ENCODE measurements at places on chromosomes 1 and 21.

DNA sequence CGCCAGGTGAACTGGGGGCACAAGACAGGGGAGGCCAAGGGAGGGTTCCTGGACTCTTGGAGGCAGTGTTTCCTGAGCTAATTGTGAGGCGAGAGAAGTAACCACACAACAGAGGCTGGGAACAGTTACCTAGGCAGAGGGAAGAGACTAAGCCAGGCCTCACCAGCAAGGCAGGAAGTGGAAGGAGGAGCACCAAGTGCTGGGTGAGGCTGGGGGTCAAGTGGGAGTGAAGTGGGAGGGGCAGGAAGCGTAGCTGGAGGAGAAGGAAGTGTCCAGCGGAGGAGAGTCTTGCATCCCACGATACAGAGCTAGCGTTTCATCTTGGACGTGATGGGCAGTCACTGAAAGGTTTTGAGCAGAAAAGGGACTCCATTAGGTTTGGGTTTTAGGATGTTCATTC lies 48.3 kb upstream of the CAPZB start:
- no peak for DNase-seq

GRCh38 chr1:163472651-163473248 lies 151.0 kb downstream of the NUF2 start:
- DNase-seq = no peak

- peak; percentile 46 for DNase-seq
Observed at GRCh38 chr1:94095744-94096469, 25.0 kb downstream of the ABCA4 start.

DNA sequence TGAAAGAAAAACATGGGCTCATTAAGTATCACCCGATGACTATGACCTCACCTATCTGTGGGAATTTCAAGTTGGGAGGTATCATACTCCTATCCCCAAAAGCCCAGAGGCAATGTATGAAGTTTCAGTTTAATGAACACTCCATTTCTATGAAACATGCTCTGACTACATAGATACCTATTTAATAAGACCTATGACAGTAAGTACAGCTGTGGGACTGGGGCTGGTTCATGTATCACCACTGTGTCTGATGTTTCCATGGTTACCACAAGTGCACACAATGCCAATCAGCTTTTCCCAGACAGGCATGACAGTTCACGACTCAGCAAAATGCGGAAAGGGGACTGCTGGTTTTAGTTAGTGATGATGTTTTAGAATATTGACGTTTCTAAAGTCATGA lies 167.7 kb downstream of the SIPA1L2 start:
- DNase-seq = no peak

GRCh38 chr1:37149296-37149695 lies 115.0 kb upstream of the GRIK3 start:
- no peak for DNase-seq

DNA sequence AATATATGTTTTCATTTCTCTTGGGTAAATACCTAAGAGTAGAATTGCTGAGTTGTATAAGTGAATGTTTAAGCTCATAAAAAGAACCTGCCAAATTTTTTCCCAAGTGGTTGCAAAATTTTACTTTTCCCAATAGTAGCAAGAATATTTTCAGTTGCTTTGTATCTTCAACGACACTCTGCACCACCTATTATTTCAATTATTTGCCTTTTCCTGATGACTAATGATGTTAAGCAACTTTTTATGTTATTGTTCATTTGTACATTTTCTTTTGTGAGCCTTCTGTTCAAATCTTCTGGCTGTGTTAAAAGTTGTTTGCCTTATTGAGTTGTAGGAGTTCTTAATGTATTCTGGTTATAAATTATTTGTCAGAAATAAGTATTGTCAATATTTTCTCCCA lies 299.1 kb upstream of the NRIP1 start:
- DNase-seq = peak; percentile 82

- no peak for DNase-seq
Observed at GRCh38 chr1:193339401-193339800, 153.0 kb upstream of the B3GALT2 start.

DNA sequence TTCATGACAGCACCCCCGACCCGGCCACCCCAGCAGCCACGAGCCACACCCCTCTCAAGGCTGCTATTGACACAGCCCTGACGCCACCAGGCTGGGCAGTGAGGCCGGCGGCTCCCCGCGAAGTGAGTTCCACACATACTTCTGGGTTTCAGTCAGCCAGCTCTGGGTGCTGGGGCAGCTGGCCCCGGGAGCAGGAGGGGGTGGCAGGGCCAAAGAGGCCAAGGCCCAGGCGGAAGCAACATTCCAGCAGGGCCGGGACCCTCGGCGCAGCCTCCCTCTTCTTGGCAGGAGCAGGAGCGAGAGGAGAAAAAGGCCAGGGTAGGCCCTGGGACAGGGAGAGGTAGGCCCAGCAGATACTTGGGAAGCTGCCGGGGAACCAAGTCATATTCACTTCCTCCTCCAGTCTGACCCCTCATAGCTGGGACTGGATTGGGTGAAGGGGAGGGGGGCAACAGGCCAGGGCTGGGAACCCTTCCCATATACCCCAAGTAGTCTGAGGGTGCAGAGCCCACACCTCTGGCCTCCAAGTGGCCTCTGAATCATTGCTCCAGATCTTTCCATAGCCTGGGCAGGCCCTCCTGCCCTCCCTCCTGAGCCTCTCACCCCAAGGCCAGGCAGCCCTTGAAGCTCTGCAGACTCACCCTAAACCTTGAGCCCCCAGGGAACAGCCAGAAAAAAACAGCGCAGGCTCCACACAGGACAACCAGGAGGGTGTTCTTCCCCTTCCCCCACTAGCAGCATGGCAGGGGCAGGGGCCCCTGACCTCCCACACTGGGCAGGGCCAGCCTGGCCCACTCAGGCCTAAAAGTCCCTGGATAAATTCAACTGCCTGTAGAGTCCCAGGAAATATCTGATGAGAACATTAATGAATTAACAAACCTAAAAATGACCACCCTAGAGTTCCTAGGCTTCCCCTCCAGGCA lies 5.7 kb downstream of the HSPG2 start:
- DNase-seq = peak; percentile 89

- peak; percentile 35 for DNase-seq
Observed at GRCh38 chr1:84299536-84300170, 1.9 kb upstream of the SAMD13 start.

GRCh38 chr1:183877053-183877720 lies 72.3 kb downstream of the RGL1 start:
- peak; percentile 89 for DNase-seq

GRCh38 chr1:197807216-197807615 lies 31.9 kb upstream of the DENND1B start:
- DNase-seq = no peak

DNA sequence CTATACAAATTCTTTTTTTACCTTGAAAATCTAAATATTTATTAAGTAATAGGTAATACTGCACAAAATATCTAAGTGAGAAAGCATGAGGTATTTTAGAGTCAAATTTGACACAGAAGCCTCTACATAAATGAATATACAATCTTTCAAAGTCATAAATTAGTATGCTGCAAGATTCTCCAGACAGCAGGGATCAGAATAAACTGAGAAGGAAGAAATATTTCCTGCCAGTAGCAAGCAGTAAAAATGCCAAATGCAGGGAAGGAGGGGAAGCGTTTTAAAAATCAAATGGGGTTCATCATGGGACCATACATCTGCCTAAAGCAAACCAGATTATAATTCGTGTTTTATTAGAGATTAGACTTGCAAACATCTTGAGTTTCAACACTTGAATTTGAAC lies 18.9 kb downstream of the COLGALT2 start:
- no peak for DNase-seq

DNA sequence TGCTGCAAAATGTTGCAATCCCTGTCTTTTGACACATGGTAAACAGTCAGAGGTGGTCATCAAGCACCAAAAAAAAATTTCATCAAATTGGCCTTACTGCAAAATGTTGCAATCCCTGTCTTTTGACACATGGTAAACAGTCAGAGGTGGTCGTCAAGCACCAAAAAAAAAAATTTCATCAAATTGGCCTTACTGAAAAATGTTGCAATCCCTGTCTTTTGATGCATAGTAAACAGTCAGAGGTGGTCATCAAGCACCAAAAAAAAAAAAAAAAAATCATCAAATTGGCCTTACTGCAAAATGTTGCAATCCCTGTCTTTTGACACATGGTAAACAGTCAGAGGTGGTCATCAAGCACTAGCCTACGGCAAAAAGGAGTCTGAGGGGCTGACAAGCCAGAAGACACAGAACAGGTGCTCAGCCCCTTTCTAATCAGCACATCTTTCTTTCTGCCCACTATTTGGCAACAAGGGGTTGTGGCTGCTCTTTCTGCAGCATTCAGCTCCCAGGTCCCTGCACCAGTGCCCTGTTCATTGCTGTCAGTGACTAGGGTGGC lies 223.8 kb downstream of the KCNH1 start:
- DNase-seq = no peak

- DNase-seq = no peak
Observed at GRCh38 chr1:230073371-230074035, 6.5 kb downstream of the GALNT2 start.

GRCh38 chr1:198893763-198894444 lies 255.1 kb downstream of the PTPRC start:
- DNase-seq = no peak

DNA sequence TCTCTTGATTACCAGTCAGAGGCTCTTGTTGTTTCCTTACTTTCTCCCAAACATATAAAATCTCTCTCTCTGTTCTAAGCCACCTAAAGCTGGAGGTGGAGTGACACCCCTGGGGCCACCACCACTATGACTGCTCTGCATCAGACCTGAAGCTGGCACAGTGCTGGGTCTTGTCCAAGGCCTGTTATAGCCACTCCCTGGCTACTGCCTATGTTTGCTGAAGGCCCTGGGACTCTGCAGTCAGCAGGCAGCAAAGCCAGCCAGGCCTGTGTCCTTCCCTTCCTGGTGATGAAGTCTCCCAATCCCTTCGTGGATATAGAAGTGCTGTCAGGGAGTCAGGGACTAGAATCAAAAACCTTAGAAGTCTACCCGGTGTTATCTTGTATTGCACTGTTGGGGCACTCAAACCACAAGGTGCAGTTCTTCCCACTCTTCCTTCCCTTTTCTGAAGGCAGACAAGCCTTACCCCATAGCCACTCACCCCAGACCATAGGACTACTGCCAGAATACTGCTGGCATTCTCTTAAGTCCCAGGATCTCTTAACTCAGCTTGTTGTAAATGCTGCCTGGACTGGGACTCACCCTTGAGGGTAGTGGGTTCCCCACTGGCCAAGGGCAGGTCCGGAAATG lies 103.1 kb downstream of the RPS6KC1 start:
- DNase-seq = no peak

- DNase-seq = no peak
Observed at GRCh38 chr1:154295408-154296235, 23.2 kb downstream of the HAX1 start.

GRCh38 chr1:247822060-247822459 lies 1.9 kb downstream of the OR14A16 start:
- DNase-seq = no peak

DNA sequence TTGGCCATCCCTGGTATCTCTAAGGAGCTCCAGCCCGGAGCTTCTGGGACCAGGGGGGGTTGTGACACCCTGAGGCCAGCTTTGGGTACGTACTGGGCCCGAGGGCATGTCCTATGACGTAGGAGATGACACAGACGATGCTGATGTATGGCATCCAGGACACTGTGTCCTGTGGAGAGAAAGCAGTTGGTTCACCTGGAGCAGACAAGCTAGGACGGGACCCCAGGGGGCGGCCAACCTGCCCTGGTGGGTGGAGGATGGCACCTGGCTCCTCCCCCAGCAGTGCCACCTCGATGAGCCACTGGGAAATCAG lies 12.1 kb upstream of the SLC2A7 start:
- DNase-seq = no peak

- no peak for DNase-seq
Observed at GRCh38 chr1:233677690-233678354, 63.9 kb downstream of the KCNK1 start.

- DNase-seq = no peak
Observed at GRCh38 chr1:206496131-206496793, 11.1 kb upstream of the RASSF5 start.

DNA sequence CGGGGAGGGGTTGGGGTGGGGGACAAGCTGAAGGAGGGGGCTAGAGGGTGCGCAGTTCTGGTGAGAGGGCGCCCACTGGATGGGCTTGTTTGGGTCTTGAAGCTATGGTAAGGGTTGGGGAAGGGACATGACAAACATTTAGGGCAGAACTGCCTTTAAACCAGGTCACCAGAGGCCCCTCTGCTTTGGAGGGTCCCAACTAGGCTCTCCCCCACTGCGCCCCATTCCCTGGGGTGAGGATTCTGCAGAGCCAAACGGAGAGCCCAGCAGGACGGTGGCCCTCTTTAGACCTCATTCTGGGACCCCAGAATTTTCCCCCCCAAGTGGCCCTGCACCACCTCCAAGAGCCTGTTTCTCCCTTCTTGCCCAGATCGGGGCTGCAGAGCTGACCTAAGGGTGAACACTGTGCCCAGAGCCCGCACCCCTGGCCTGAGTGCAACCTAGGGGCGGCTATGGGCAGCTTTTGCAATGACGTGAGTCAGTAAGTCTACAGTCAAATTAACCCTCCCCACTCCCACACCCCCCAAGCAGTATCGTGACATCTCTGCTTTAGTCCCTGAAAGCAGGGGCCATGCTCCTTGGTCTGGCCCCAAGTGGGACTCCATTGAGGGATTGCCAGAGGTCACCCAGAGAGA lies 593.8 kb downstream of the MATN1 start:
- no peak for DNase-seq

DNA sequence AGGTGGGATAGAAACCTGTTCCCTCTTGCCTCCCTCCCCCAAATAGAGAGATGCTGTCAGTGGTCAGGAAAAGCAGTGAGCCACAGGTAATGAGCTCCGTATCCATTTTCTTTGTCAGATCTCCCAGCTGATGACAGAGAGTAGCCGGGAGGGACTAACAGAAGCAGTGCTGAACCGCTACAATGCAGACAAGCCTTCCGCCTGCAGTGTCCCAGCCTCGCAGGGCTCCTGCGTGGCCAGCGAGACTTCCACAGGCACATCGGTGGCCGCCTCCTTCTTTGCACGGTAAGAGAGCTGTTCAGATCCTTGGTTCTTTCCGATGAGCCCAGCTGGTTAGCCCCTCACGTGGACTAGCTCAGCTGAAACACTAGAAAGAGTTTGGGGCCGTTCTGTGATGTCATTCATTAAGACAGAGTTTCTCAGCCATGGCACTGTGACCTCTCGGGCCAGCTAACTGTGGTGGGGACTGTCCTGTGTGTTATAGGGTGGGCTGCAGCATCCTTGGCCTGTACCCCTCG lies 264.7 kb downstream of the KIF26B start:
- DNase-seq = no peak

DNA sequence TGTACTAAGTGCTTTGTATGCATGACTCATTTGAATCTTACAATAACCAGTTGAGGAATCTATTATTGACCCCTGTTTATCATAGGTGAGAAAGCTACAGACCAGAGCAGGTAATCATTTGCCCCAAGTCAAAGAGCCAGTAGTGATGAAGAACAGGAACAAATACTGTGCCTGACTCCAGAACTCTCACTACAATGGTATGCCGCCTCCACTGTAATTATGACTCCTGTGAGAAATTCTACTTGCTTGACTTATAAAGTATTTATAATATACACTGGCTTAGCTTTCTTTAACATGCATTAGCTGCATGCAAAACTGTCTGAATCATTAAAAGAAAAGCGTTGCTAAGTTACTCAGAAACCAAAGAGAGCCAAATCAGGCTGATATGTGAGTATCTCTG lies 92.6 kb downstream of the ZNF281 start:
- no peak for DNase-seq

GRCh38 chr21:32472890-32473765 lies 60.6 kb downstream of the EVA1C start:
- no peak for DNase-seq
